ENCODE measurements at places on chromosomes 16 and 17.

- DNase-seq = no peak
Observed at GRCh38 chr16:86086471-86086870, 187.5 kb downstream of the IRF8 start.

DNA sequence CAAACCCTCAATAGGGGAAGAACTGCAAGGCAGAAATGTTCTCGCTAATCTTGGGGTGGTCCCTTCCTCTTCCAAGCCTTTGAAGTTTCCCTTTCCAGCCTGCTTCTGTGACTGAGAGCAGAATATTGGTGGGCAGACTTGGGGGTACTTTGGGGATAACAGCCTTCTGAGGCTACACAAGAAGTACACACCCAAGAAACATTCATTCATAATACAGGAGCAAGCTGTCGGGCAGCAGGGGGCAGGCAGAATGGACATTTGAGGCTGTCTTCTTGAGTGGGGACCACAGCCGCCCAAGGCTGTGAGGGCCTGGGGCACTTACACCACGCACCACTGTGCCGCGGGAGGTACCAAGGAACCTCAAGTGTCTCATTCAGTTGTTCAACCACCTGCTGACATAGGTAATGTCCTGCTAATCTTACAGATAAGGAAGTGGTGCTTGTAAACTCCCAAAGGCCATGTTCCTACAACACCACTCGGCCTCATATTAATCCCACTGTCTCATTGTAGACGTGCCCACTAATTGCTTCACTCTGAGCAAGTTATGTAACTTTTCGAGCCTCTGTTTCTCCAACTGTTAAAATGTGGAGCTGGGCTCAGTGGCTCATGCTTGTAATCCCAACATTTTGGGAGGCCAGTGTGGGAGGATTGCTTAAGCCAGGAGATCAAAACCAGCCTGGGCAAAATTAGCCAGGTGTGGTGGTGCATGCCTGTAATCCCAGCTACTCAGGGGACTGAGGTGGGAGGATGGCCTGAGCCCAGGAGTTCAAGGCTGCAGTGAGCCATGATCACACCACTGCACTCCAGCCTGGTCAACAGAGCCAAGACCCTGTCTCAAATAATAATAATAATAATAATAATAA, 2.5 kb upstream of the MRPS23 start:
- no peak for DNase-seq

GRCh38 chr16:704047-704446, 1.6 kb downstream of the FBXL16 start:
- no peak for DNase-seq

GRCh38 chr17:43818966-43819365, 14.0 kb downstream of the MPP3 start:
- no peak for DNase-seq

GRCh38 chr16:572865-573650, 3.3 kb downstream of the PIGQ start:
- DNase-seq = no peak

DNA sequence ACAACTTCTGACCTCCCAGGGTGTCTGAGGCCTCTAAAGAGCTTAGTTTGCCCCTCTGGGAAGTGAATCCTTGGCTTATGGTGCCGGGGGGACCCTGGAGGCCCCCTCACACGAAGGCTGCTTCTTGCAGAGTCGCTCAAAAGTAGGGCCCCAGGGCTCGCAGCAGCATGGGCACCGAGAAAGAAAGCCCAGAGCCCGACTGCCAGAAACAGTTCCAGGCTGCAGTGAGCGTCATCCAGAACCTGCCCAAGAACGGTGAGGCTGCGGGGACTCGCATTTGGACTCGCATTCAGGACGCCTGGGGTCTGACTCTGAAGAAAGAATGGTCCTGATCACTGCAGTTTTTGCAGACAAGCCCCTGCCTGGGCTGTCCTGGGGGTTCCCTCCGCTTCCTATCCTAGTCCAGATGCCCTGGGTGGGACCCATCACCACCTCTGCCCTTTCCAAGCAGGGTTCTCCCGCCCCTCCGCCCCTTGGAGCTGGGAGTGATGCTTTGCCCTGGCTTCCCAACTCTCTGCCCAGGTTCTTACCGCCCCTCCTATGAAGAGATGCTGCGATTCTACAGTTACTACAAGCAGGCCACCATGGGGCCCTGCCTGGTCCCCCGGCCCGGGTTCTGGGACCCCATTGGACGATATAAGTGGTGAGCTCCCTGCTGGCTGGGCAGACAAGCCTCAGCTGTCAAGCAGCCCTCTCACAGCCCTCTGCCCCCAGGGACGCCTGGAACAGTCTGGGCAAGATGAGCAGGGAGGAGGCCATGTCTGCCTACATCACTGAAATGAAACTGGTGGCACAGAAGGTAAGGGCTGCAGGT, 698 bp downstream of the ACBD4 start:
- no peak for DNase-seq

GRCh38 chr16:76335180-76335974, 58.2 kb downstream of the CNTNAP4 start:
- no peak for DNase-seq

GRCh38 chr16:88983771-88984687, 7.0 kb upstream of the CBFA2T3 start:
- no peak for DNase-seq

DNA sequence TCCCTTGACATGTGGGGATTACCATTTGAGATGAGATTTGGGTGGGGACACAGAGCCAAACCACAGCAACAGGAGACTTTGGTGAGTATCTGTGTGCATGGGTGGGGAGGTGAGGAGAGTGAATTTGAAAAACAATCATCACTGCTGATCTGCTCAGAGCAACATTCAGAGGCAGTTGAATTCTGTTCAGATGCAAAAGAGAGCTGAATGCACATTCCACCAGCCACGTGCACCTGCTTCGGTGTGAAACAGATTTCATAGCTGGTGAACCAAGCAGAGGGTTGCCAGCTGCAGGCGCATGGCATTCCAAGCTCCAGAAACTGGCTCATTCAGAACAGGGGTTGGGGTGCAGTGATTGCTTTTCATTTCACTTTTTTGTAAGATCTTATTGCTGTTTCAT, 233.1 kb upstream of the FOXF1 start:
- DNase-seq = no peak

DNA sequence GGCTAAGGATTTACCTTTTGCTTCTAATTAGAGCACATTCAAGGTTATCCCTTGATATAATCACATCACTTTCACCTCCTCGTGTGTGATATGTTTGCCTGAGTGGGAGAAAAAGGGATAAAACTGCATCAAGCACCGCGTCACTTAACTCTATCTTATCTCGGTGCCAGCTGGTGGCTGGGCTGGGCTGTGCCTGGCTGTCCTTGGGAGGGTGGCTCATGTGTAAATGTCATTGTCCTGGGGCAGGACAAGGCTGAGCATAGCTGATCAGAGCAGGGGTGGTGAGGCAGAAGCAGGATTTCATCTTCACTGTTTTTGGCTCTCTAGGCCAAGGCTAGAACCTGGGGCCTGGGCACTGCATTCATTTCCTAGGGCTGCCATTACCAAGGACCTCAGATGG, 105.3 kb downstream of the RAP1GAP2 start:
- no peak for DNase-seq

- DNase-seq = no peak
Observed at GRCh38 chr16:85395207-85395912, 217.8 kb upstream of the GSE1 start.

- DNase-seq = no peak
Observed at GRCh38 chr17:60161598-60162330, 12.0 kb downstream of the CA4 start.

DNA sequence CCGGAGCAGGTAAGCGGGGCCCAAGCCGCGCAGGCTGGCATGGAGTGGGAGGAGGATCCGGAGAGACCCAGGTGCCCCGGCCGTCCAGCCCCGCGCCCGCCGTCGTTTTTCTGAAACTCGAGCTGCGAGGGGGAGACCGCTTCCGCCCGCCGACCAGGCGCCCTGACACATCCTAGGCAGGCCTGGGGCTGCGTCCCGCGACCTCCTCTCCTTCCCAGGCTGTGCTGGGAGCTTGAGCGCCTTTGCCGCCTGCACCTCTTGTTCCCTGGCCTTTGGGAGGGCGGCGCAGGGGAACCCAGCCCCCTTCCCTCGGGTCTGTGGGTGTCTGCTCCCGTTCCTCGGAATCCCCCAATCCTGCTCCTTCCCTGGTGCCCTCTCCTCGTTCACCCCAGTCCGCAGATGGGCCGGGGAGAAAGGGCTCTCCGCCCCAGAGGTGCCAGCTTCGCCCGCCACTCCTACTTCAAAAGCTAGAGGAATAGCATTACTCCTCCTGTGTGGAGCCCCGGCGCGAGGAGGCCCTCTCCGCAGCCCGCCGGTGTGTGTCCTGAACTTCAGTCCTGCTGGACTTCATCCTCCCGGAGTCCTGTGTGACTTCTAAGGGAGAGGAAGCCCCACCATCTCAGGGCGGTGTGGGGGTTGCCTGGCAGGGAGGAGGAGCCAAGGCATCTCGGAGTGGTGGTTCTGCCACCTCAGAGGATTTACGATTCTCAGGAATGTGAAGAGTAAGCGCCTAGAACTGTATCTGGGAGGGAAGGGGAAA, 1.0 kb downstream of the NHERF1 start:
- no peak for DNase-seq
